Gastrocnemius medialis (tissue), 4 donors: ENCODE measurements at places on chromosomes 11 and 22. TPM values are rescaled to one million over a fixed set of nuclear protein-coding genes. Genes with fewer than 3 reads are reported as not detected.

DNA sequence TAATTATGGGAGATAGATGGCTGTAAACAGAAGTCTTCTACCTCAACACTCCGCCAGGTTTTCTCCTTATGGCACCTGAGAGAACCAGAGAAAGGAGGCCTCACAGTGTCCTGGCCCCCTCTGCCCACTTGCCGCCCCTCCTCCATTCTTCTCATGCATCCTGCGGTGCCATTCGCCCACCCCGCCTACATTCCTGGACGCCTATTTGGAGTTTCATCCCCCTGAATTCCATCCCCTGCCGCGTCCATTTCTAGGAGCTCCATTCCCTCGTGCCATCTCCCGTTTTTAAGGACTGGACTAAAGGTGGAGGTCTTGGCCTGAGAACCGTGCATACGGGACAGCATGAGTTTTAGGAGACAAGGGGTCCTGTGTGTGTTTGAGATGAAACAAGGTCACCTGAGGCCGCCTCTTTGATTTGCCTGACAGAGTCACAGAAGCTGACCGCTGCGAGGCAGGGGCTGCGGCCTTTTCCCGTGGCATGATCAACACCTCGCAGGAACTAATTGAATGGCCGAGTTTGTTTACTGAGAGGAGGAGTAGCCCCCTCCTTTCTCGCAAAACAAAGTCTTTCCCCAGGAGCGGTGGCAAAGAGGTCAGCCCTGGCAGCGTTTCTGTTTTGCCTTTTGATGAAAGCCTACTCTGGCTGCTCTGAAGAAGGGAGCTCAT lies 246.2 kb downstream of the ST3GAL4 start:
- H3K4me3 ChIP-seq = no peak overlapping the region
- no peaks in the 10 kb centered on the region for H3K36me3 ChIP-seq
- H3K4me1 ChIP-seq = no peaks in the 10 kb centered on the region
- no peak overlapping the region for H3K27ac ChIP-seq
- DNase-seq = no peak

Gene EP300
- total RNA-seq = 29.6 TPM

Gene HOATZ
- not detected for total RNA-seq

DNA sequence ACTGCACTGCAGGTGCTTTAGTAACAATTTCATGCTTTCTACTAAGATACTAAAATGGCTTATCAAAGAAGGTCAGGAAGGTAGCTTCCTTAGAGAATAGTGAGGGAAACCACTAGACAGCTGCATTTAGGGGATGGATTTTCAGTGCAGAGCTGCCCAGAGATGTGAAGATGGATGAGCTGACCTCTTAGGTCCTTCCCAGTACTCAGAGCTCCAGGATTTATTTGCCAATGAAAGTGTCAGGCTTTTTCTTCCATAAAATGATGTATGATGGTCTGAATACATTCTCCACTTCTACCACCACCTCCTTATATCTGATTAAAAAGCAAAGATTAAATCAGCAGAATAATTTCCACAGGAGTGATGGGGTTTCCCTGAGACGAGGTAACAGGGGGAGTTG lies 35.0 kb downstream of the SC5D start:
- no peak overlapping the region for H3K27ac ChIP-seq
- H3K4me1 ChIP-seq = no peaks in the 10 kb centered on the region
- H3K27me3 ChIP-seq = peaks cover 5% of the 10 kb centered on the region
- H3K36me3 ChIP-seq = no peaks in the 10 kb centered on the region
- H3K4me3 ChIP-seq = no peak overlapping the region

Gene BRSK2
- total RNA-seq = 0.81 TPM

- peaks cover 7% of the 10 kb centered on the region for H3K27me3 ChIP-seq
- peaks cover 22% of the 10 kb centered on the region for H3K4me1 ChIP-seq
- peak overlapping the region; percentile 63 for H3K27ac ChIP-seq
- no peak for DNase-seq
These were observed 346 bp downstream of the FJX1 start for GRCh38 chr11:35618497-35619115.

- DNase-seq = no peak
- H3K4me1 ChIP-seq = no peaks in the 10 kb centered on the region
- no peak overlapping the region for H3K4me3 ChIP-seq
- no peaks in the 10 kb centered on the region for H3K27me3 ChIP-seq
- H3K27ac ChIP-seq = no peak overlapping the region
These were observed 99.4 kb downstream of the PDE2A start for GRCh38 chr11:72574548-72575460.

Gene FAM83F
- total RNA-seq = 0.15 TPM

Gene ADORA2A
- total RNA-seq = 0.39 TPM

DNA sequence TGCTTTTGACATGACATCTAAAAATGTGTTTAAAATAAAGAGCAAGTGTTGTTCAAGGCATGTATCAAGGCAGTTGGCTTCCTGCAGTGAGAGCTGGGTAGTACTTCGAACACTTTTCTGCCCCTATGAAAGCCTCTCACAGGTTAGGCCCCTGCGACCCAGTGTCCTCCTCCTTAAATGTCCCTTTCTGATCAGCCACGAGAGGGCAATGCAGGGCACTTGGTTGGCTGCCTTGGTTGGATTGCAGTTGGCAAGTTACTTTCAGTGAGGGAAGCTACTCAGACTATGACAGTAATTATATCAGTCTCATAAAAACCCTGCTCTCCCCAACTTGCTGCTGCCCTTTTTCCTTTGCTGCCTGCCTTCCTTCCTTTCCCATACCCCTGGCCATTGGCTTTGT lies 743.8 kb downstream of the NTM start:
- H3K4me1 ChIP-seq = no peaks in the 10 kb centered on the region
- no peaks in the 10 kb centered on the region for H3K36me3 ChIP-seq
- DNase-seq = no peak
- H3K27me3 ChIP-seq = no peaks in the 10 kb centered on the region

Gene KCNJ11
- total RNA-seq = 103 TPM

DNA sequence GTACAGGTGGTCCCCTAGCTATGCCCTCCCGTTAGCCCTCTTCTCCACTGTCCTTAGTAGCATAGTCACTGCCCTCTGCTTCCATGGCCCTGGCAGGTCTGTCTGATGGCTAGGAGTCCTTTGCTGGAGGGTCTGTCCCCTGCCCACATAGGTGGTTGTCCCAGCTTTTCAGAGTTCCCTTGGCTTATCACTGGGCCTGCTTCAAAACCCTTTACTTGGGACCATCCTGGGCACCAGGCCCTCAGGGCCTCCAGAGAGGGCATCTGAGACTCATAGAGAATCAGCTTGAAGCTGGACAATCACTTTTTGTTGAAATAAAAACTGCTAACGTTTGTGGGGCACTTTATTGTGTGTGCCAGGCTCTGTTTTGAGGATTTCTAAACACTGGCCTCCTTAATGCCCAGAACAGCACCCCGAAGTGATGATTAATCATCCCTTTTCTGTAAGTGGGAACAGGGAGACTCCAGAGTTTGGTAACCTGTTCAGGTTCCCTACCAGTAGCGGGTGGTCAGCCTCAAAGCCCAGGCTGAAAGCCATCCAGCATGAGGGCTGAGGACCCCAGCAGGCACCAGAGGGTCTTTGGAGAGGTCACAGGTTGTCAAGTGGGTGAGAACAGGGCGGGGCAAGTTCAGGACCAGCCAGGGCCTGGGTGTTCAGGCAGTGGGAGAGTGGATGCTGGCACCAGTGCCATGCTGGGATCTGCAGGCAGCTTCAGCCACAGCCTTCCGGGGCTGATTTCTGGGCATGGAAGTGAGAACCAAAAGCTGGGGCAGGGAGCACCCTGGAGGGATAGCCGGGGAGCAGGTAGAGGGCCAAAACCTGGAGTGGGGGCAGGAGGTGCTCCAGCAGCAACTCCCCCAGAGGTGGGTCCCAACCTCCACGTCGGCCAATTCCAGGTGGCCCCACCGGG lies 495 bp upstream of the KCNK4 start:
- no peak overlapping the region for H3K4me3 ChIP-seq
- no peak overlapping the region for H3K27ac ChIP-seq
- peaks cover 34% of the 10 kb centered on the region for H3K27me3 ChIP-seq
- DNase-seq = no peak
- peaks cover 11% of the 10 kb centered on the region for H3K4me1 ChIP-seq

Gene SMC1B
- not detected for total RNA-seq

GRCh38 chr11:126281666-126282175 lies 1.2 kb upstream of the TIRAP start:
- peaks cover 7% of the 10 kb centered on the region for H3K36me3 ChIP-seq
- DNase-seq = no peak
- peaks cover 21% of the 10 kb centered on the region for H3K4me1 ChIP-seq

Gene GAS2
- total RNA-seq = 2.7 TPM

- no peak for DNase-seq
- H3K36me3 ChIP-seq = no peaks in the 10 kb centered on the region
- no peaks in the 10 kb centered on the region for H3K27me3 ChIP-seq
- no peak overlapping the region for H3K4me3 ChIP-seq
These were observed 8.5 kb downstream of the P2RY6 start for GRCh38 chr11:73280626-73281025.

Gene BLID
- not detected for total RNA-seq

DNA sequence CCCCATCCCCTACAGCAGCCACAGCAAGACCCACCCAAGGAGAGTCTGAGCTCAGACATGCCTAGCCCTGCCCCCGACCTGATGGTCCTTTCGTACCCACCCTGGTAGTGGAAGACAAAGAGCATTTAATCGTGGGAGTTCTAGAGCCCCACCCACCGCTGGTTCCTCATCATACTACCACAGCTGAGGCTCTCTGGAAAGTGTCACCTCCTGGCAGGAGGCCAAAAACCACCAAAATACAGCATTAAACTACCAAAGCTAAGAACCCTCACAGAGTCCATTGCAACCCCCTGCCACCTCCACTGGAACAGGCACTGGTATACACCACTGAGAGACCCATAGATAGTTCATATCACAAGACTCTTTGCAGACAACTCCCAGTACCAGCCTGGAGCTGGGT lies 311.1 kb downstream of the TENM4 start:
- H3K27me3 ChIP-seq = no peaks in the 10 kb centered on the region
- DNase-seq = no peak
- H3K36me3 ChIP-seq = no peaks in the 10 kb centered on the region
- no peak overlapping the region for H3K4me3 ChIP-seq
- no peaks in the 10 kb centered on the region for H3K4me1 ChIP-seq
- no peak overlapping the region for H3K27ac ChIP-seq

- no peak for DNase-seq
- H3K36me3 ChIP-seq = no peaks in the 10 kb centered on the region
- no peak overlapping the region for H3K4me3 ChIP-seq
- peaks cover under 1% of the 10 kb centered on the region for H3K4me1 ChIP-seq
These were observed 130.4 kb downstream of the NAV2 start for GRCh38 chr11:19843079-19843478.

Gene GAB4
- total RNA-seq = not detected

DNA sequence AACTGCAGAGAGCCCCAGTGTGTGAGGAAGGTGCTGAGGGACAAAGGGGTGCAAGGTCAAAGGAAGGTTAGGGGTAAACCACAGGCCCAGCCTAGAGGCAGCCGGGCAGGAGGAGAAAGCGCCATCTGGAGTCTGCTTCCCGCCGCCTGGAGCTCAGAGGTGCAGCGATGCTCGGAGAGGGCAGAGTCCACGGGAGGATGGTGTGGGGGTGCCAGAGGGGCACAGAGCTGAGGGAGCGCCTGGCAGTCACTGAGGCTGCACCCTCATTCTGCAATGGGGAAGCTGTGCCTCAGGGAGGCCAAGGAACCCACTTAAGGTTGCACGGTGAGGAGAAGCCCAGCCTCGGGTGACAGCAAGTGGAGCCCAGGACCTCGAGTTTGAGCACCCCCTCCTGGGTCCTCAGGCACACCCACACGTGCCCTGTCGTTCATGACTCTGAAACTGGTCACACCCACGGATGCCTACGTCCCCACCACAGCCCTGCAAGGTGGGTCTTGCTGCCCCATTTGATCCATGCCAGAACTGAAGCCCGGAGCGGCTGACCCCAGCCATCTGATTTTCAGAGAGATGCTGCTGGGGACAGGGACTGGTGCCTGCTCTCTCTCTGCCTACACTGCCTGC lies 1.6 kb downstream of the IL2RB start:
- H3K4me1 ChIP-seq = no peaks in the 10 kb centered on the region
- H3K36me3 ChIP-seq = no peaks in the 10 kb centered on the region
- H3K4me3 ChIP-seq = no peak overlapping the region
- no peaks in the 10 kb centered on the region for H3K27me3 ChIP-seq

Gene TEX54
- not detected for total RNA-seq

- H3K36me3 ChIP-seq = no peaks in the 10 kb centered on the region
- no peak overlapping the region for H3K4me3 ChIP-seq
- H3K27me3 ChIP-seq = no peaks in the 10 kb centered on the region
- DNase-seq = no peak
- H3K4me1 ChIP-seq = peaks cover 38% of the 10 kb centered on the region
- H3K27ac ChIP-seq = peak overlapping the region; percentile 60
These were observed 21.1 kb downstream of the SIK3 start for GRCh38 chr11:117076941-117077691.

GRCh38 chr11:64867748-64868462 lies 10.5 kb downstream of the EHD1 start:
- H3K4me3 ChIP-seq = no peak overlapping the region
- peak overlapping the region; percentile 84 for H3K27ac ChIP-seq
- no peak for DNase-seq
- no peaks in the 10 kb centered on the region for H3K36me3 ChIP-seq

GRCh38 chr11:12413141-12414052 lies 36.0 kb downstream of the PARVA start:
- peak; percentile 30 for DNase-seq
- no peaks in the 10 kb centered on the region for H3K36me3 ChIP-seq
- no peak overlapping the region for H3K4me3 ChIP-seq
- H3K27ac ChIP-seq = peak overlapping the region; percentile 35
- no peaks in the 10 kb centered on the region for H3K27me3 ChIP-seq
- H3K4me1 ChIP-seq = peaks cover 34% of the 10 kb centered on the region

Gene SGSM1
- total RNA-seq = 0.41 TPM

DNA sequence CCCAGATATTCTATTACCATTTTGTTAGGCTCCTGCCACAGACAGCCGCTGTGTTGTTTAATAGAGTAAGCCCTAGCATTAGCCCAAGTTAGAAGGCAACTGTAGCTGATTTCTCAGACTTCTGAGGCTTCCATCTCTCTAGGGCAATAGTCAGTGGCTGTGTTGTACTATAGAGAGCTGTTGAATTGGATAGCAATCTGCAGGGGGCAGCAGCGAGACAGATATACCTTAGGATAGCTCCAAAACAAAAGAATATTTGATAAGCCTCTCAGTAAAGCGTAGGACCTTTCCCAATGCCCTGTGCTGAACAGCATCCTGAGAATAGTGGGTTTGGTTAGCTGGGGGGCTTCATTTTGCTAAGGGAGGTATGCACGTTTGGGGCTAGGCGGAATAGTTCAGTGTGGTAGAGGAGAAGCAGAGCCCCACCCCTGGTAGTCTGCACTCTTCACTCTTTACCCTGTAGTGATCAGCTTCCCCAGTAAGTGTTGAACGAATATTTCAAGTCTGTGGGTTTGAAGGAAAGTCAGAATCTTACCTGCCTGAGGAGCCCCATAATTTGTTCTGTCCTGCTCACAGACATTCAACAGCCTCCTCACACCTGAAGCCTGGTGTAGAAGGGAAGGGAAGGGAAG lies 515.1 kb downstream of the INSC start:
- no peak overlapping the region for H3K4me3 ChIP-seq
- no peak overlapping the region for H3K27ac ChIP-seq

GRCh38 chr22:24945430-24945829 lies 1.1 kb downstream of the LHFPL7 start:
- no peaks in the 10 kb centered on the region for H3K4me1 ChIP-seq
- H3K36me3 ChIP-seq = no peaks in the 10 kb centered on the region

GRCh38 chr22:46654927-46655595 lies 34.9 kb downstream of the GRAMD4 start:
- no peak overlapping the region for H3K4me3 ChIP-seq
- no peak overlapping the region for H3K27ac ChIP-seq
- no peak for DNase-seq
- H3K36me3 ChIP-seq = no peaks in the 10 kb centered on the region
